B cell (primary cell): ENCODE measurements at places on chromosomes 2 and 18. TPM values are rescaled to one million over a fixed set of nuclear protein-coding genes. Genes with fewer than 3 reads are reported as not detected.

Gene GCG
- not detected in 2 replicates for polyA plus RNA-seq

Gene MRPS9
- 13.0 and 24.9 TPM in 2 replicates for polyA plus RNA-seq

Gene GCKR
- polyA plus RNA-seq, result not detected in 2 replicates

Gene CPO
- 0.10 TPM in 1 of 2 replicates, not detected in the other for polyA plus RNA-seq

Gene HRH4
- polyA plus RNA-seq, result 0.03 TPM in 1 of 2 replicates, not detected in the other

Gene PARD6G
- polyA plus RNA-seq, result not detected in 2 replicates

Gene FOSL2
- 2.5 and 6.1 TPM in 2 replicates for polyA plus RNA-seq
